ENCODE measurements at places on chromosomes 2 and 18.

GRCh38 chr18:69397096-69397495 is 3.6 kb upstream of the DOK6 start:
- no peak for DNase-seq

GRCh38 chr2:197786010-197786877 is 1.1 kb upstream of the BOLL start:
- peak; percentile 23 for DNase-seq

GRCh38 chr2:62505750-62506420 is at the start of gene TMEM17:
TSS of gene TMEM17 (minus strand) at chr2:62506195. CDS start at chr2:62506129, 66 bp downstream.
- DNase-seq, result peak; percentile 18

DNA sequence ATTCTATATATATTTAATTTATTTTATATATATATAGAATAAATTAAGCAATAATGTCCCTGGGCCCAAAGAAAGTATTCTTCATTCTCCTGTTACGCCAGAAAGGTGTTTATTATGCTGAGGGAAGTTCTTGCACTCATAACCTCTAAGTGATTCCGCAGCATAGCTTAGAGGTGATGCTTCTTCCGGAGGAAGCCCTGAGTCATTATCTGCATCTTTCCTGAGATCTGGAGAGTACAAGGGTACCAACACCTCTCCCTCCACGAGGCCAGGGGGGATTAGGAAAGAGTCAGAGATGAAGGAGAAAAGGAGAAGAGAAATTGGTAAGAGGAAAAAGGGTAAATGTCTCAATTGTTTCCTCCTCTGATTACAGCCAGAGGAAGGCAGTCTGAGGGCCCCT is 43.1 kb upstream of the RTN4 start:
- DNase-seq, result no peak

- no peak for DNase-seq
Measured at GRCh38 chr18:72613534-72613930, 69.4 kb upstream of the CBLN2 start.

GRCh38 chr18:75238100-75238499 is 27.5 kb downstream of the TSHZ1 start:
- no peak for DNase-seq

DNA sequence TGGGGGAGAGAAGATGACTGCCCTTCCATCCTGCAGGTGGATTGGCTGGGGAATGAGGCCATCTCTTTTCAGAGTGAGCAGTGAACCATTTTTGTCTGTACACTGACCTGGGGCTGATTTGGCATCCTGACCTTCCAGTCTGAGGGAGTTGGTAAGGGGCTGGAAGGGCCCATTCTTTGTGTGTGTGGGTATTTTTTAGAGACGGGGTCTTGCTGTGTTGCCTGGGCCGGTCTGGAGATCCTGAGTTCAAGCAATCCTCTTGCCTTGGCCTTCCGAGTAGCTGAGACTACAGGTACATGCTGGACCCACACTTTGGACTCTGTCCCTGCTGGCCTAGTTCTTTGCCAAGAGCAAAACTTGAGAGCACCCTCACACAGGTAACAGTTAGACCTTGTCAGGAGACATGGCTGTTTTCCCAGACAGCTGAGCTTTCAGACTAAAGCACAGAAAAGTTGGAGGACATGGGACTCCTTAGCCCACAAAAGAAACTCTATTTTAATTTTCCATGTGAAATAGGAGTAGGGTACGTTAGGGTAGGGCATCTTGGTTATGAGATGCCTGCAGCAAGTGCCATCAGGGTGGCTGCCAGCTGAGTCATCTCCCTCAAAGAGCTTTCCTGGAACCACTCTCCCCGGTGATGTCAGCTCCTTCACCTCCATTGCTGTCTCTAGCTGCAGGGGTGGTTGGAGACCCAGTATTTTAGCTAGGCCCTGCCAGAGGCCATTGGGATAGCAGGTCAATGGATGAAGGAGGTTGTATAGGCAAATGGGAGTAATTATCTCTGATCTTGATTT is 60.7 kb downstream of the DGKD start:
- DNase-seq, result no peak

DNA sequence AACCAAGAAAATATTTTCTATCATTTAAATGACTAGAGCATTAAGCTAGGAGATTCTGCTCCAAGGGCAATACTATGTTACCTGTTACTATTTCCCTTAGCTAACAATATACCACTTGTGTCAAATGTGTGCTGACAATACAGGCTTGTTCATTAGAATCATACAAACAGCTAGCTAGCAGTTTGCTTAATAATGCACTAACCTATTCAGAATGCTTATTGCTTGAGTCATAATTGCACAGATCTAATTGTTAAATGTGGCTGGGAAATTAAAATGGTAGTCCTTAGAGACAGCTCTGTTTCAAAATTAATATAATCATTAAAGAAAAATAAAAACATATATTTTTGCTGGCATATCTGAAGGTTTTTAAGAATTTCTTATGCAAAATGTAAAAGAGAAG is 344.2 kb downstream of the ERBB4 start:
- DNase-seq, result no peak

DNA sequence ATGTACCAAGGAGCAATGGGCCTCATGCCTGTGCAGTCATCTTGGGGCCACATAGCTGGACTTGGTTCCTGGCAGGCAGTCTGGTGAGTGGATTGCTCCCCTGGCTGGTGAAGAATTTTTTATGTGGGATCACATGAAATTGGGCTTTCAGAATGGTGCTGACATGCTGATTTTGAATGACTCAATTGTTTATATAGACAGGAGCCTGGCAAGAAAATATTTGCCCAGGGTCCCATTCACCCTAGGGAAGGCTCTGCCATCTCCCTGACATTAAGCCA is 266.9 kb downstream of the DYSF start:
- DNase-seq, result no peak

DNA sequence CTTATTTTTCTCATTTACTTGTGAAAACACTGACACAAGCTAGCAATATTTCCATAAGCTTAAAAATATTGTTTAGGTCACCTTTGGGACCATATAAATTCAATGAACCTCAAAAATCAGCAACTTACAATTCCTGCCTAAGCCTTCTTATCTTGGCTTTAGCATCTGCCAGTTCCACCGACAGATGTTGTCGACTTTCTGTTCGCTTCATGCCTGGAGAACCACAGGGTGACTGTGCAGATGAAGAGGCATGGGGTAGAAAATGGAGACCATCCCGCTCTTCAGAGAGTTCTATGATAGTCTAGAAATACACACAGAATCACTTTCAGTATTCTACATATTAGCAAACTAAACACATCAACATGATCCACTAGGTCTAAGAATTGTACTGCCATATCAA is 64.2 kb downstream of the CCDC88A start:
- no peak for DNase-seq

- no peak for DNase-seq
Measured at GRCh38 chr2:23588106-23588505, 203.1 kb downstream of the KLHL29 start.

DNA sequence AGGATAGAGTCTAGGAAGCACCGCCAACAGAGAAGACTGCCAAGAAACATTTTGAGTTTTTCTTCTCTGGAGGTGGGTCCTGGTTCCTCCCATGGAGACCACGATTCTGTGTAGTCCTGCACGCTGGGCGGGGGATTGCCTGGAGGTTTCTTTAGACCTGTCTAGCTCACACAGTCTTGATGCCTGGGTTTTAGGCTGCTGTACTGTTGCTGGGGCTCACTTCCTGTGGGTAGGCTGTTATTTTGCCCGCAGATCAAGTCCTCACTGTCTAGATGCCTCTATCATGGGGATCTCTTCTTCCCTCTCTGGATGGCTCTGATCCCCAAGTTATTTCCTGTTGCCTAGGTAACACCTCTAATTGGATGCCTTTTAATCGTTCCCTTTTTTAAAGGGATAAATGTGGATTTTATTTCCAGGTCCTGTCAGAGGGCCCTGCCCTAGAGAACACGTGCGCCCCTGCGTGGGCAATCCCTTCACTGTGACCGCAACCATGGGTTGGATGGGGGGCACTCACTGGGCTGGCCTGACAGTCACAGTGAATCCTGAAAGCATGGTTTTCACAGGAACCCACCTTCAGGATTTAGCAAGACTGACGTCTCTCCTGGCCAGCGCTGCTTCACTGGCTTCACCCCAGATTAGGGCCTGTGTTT is 115.7 kb downstream of the MSH2 start:
- no peak for DNase-seq

- no peak for DNase-seq
Measured at GRCh38 chr2:205364261-205364660, 318.0 kb upstream of the NRP2 start.

DNA sequence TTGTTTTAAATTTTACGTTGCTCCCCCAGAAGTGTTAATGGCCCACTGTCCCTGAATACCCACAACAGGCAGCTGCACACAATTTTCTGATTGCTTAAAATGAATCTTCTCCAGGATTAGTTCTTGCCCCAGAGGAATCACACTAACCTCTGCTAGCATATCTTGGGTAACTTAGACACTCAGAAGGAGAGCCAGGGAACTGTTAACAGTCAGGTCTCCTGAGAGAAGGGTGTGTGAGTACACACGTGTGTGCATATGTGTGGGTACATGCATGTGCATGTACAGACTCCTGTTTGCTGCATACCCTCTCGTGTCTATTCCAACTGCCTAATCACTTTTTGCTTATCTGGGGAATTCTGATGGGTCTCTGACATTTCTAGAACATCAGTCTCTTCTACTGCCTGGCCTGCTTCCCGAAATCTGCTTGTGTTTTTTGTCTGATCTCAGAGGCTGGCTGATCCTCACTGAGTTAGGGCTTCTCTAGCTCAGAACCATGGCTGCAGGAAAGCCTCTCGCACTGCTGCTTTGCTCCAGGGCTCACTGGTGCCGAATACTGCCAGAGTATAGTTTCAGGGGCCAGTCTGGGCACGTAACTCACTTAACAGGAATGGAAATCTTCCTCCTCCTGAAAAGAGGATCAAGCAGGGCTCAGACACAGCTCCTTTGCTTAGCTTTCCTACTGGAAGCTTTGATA is 62.8 kb downstream of the PRELID3A start:
- DNase-seq, result no peak

DNA sequence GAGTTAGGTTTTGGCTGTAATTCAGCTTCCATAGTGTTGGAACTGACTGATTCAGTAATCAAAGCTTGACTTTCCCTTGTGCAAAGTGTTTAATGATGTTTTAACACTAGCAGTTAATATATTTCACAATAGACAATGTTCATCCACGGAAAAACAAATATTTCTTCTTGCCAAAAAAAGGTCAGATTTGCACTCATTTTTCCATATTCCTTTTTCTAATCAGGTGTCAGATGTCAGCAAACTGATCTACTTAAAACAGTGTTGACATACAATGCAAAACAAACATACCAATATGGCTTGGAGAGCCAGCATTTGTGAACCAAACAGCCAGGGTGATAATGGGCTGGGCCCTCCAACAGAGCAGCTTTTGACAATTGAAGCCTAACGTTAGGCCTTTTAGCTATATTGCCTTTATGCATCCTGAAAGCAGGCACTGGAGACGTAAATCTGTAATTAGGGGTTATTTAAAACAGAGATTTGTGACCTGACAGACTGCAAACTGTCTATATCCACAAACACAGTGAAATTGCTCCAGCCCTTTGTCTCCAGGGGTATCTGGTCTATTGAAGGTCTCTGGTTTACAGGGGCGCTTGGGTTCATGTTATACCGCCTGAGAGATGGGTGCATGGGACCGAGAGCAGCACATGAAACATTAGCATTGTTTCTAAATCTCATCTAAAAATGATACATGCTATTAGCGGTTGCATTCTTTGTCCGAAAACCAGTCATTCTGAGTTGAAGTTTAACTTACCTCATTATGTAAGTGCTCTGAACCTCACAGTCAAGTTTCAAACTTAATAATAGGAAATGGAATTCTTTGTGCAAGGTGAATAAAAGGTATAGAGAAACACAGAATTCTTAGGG is 7.1 kb upstream of the CDCA7 start:
- no peak for DNase-seq

- DNase-seq, result no peak
Measured at GRCh38 chr2:109089602-109090300, 39.3 kb upstream of the SH3RF3 start.

GRCh38 chr18:9172506-9173127 is 36.0 kb downstream of the ANKRD12 start:
- DNase-seq, result no peak

DNA sequence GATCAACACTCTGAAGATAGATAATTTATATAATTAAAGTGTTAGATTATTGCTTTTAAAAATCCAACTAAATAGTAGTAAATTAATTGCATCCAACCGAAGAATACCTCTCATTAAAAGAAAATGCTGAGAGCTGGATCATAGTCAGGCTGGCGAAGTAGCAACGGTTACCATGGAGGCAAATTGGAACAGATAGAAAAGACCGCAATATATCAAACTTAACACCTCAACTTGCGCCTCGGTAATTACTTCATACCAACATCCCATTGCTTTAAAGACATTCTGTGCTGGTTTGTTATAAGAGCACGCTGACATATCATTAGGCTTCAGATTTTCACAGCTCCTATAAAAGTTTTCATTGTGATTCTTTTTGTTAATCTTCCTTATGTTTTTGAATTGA is 183.8 kb upstream of the ZC3H15 start:
- no peak for DNase-seq

DNA sequence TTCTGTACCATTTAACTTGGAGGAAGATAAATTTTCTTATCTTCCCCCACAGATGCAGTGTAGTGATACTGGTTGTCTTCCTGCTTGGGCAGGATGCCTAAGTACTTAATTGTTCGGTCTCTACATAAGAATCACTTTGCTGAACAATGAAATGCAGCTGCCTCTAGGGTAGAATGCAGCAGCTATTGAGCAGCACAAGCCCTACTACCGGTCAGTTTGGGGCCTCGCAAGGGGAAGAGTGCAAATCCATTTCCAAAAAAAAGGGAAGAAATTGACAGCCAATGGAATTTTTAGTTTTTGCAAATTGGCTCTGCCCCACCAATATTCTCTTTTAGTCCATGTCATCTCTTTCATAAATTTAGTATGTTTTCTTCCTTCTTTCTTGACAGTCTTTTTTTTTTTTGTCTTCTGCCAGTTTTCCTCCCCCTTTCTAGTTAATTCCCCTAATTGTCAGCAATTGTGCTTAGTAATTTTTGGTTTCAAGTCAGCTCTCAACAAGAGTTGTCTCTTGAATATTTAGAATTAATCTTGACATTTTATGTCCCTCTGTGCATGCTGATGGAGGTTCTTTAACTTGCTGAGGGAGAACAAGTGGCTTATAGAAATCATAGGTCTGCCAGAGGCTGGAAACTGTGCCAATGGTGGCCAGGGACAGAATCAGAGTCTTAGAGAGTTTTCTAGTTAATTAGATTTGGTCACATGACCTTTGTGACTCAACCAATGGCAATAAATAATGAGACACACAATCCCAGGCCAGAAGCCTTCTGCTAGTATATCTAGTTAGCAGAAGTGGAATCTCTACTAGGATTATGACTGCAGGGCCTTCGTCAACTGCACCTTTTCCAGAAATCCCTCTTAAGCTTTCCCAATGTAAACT is 270.0 kb downstream of the CTNNA2 start:
- DNase-seq, result no peak

GRCh38 chr2:168118733-168119514 is 128.5 kb downstream of the STK39 start:
- no peak for DNase-seq

GRCh38 chr2:173349287-173349686 is 5.4 kb upstream of the CDCA7 start:
- no peak for DNase-seq

GRCh38 chr2:70479816-70480215 is 73.8 kb downstream of the TGFA start:
- no peak for DNase-seq

- no peak for DNase-seq
Measured at GRCh38 chr18:8480506-8481328, 128.5 kb upstream of the RAB12 start.
